ENCODE measurements at places on chromosomes 11 and 22. TPM values are rescaled to one million over a fixed set of nuclear protein-coding genes. Genes with fewer than 3 reads are reported as not detected.

KRTAP5-9 gene
- total RNA-seq, result not detected

- no peaks in the 10 kb centered on the region for H3K36me3 ChIP-seq
- no peak overlapping the region for H3K27ac ChIP-seq
- no peak overlapping the region for H3K4me3 ChIP-seq
Measured at GRCh38 chr22:19663821-19664355, 50.4 kb upstream of the SEPTIN5 start.

GRCh38 chr11:404551-405264 is 10.1 kb downstream of the SIGIRR start:
- peaks cover 2% of the 10 kb centered on the region for H3K27me3 ChIP-seq
- H3K27ac ChIP-seq, result no peak overlapping the region
- DNase-seq, result no peak
- H3K36me3 ChIP-seq, result no peaks in the 10 kb centered on the region
- H3K4me1 ChIP-seq, result peaks cover 5% of the 10 kb centered on the region

GPR83 gene
- total RNA-seq, result 0.07 TPM

DNA sequence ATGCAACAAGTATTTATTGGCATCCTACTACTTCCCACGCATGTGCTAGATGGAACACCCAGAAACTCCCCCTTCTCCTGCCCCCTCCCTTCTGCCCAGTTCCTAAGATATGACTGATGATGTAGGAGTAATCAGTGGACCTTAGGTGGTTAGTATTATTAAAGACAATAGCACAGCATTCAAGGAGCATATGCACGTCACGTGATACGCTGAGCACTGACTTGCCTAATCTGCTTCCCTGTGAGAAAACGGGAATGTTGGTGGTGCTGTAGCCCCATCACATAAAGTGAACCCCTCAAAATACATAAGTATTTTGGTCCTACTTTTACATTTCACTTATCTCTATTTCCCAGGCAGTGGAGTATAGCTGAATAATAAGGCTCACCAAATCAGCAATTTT is 12.4 kb downstream of the DRD2 start:
- no peak for DNase-seq
- H3K27me3 ChIP-seq, result peaks cover 13% of the 10 kb centered on the region
- H3K36me3 ChIP-seq, result no peaks in the 10 kb centered on the region
- no peak overlapping the region for H3K4me3 ChIP-seq
- H3K27ac ChIP-seq, result no peak overlapping the region
- no peaks in the 10 kb centered on the region for H3K4me1 ChIP-seq

DNA sequence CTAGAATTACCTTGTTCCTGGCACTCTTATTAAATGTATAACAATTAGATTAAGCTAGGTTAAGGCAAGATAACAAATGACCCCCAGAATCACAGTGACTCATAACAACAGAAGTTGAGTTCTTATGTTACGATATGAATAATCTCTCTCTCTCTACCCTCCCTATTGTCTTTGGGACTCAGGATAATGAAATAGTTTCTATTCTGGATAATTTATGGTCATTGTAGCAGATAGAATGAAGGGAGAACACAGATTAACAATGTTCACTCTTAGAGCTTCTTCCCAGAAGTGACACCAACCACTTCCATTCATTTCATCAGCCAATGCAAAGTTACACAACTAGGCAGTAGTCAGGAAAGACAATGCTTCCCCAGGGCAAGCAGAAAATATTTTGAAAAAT is 334.5 kb downstream of the C11orf87 start:
- H3K4me1 ChIP-seq, result no peaks in the 10 kb centered on the region
- peaks cover 2% of the 10 kb centered on the region for H3K27me3 ChIP-seq
- DNase-seq, result no peak

GRCh38 chr11:32318071-32319055 is 117.0 kb downstream of the WT1 start:
- DNase-seq, result no peak
- H3K4me1 ChIP-seq, result peaks cover 8% of the 10 kb centered on the region
- peaks cover 9% of the 10 kb centered on the region for H3K27me3 ChIP-seq
- no peak overlapping the region for H3K4me3 ChIP-seq

DNA sequence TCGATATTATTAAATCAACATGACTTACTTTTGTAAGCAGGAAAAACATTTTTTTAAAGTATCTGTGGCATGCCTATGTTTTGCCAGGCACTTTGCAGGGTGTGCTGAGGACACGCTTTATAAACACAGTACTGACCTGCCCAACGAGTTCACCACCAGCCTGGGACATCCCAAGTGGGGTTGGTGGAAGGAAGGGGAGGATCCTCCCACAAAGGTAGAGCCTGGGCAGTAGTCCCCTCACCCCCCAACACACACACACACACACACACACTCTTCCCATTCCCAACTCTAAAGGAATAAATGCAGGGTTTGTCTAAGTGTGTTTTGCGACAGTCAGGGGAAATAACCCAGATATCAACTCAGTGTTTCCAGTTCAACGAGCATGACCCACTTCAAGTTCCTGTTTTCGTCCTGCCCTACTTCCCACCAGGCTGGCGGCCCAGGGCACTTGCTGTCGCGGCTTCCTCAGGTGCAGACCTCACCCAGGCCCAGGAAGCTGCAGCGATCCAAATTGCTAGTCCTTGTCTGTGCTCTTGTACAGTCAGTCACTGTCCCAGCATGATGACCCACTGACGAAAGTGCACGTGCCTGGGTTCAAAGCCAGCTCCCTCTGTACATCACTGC is 3.1 kb downstream of the CERK start:
- H3K27ac ChIP-seq, result peak overlapping the region; percentile 98
- peaks cover 59% of the 10 kb centered on the region for H3K4me1 ChIP-seq
- H3K27me3 ChIP-seq, result no peaks in the 10 kb centered on the region
- H3K4me3 ChIP-seq, result peak overlapping the region; percentile 93

DNA sequence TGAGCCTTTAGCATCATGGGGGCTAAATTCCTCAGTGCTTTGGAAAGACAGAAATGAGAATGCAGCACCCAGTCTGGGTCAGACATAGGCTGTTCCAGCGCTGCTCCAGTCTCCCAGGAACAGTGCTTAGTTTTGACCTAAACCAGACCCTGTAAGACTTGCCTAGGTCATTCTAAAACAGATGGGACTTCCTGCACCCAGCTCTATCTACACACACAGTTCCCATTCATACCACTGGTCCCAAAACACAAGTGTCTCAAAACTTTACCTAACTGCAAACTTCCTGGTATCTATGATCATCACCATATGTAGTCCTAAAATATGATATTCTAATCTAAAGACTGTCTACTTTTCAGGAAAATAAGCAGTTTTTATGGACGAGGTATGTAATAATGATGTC is 37.9 kb downstream of the PRCP start:
- no peak overlapping the region for H3K4me3 ChIP-seq
- no peak for DNase-seq
- H3K27me3 ChIP-seq, result no peaks in the 10 kb centered on the region
- H3K27ac ChIP-seq, result no peak overlapping the region
- H3K36me3 ChIP-seq, result peaks cover 3% of the 10 kb centered on the region

DNA sequence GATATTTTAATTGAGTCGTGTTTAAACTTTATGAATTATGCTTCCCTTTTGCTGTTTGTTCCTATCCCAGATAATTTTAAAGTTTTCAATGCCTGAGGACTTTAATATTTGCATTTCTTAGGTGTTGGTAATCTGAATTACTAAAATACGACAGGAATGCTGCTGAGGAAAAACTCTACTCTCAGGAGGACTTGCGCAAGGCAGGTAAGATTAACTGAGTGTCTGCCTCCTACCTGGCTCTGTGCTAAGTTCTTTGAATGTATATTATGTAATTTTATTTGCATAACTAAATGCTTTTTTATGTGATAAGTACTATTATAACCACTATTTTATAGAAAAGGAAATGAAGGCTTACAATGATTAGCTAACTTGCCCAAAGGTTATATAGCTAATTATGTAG is 2.7 kb upstream of the KCNA4 start:
- no peak for DNase-seq
- no peaks in the 10 kb centered on the region for H3K4me1 ChIP-seq

- no peak for DNase-seq
- H3K27ac ChIP-seq, result no peak overlapping the region
- no peak overlapping the region for H3K4me3 ChIP-seq
- H3K27me3 ChIP-seq, result no peaks in the 10 kb centered on the region
Measured at GRCh38 chr11:94602430-94603372, 35.5 kb downstream of the PIWIL4 start.

OR4D5 gene
- not detected for total RNA-seq

ACCSL gene
- not detected for total RNA-seq

DNA sequence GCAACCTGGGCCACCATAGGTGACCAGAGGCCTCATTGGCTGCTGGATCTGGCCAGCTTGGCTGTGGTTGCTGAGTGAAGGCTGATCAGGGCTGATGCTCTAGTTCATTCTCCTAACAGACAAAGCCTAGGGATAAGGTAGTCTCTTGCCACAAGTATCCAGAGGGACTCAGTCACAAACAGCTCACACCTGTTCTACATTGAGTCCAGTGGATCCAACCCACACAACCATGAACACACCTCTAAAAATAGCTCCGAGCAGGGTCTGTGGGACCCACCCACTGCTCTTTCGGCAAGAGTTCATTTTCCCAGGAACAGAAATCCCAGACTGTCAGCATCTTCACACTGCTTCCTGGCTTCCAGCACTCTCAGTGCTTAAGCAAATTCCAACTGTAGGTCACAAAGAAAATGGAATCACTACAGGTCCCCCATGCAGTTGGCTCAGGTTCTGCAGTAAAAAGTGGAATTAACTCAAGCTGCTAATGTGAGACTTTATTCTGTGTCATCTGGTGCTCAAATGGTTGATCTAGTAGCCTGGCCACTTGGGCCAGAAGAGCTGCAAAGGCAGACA is 67.3 kb downstream of the PPFIBP2 start:
- H3K27me3 ChIP-seq, result peaks cover 18% of the 10 kb centered on the region
- DNase-seq, result no peak
- no peaks in the 10 kb centered on the region for H3K36me3 ChIP-seq
- H3K4me3 ChIP-seq, result no peak overlapping the region
- peaks cover 24% of the 10 kb centered on the region for H3K4me1 ChIP-seq
- no peak overlapping the region for H3K27ac ChIP-seq

TENM4 gene
- not detected for total RNA-seq

- H3K36me3 ChIP-seq, result no peaks in the 10 kb centered on the region
- no peak overlapping the region for H3K4me3 ChIP-seq
- no peaks in the 10 kb centered on the region for H3K4me1 ChIP-seq
- no peak for DNase-seq
- H3K27me3 ChIP-seq, result peaks cover 3% of the 10 kb centered on the region
Measured at GRCh38 chr11:124200671-124201070, 17.5 kb downstream of the OR10D3 start.

GRCh38 chr11:19077965-19078364 is 17.4 kb upstream of the MRGPRX2 start:
- DNase-seq, result no peak
- peaks cover 7% of the 10 kb centered on the region for H3K27me3 ChIP-seq
- H3K4me1 ChIP-seq, result no peaks in the 10 kb centered on the region
- H3K27ac ChIP-seq, result no peak overlapping the region

CHADL gene
- not detected for total RNA-seq

FANCF gene
- total RNA-seq, result 14.9 TPM

DNA sequence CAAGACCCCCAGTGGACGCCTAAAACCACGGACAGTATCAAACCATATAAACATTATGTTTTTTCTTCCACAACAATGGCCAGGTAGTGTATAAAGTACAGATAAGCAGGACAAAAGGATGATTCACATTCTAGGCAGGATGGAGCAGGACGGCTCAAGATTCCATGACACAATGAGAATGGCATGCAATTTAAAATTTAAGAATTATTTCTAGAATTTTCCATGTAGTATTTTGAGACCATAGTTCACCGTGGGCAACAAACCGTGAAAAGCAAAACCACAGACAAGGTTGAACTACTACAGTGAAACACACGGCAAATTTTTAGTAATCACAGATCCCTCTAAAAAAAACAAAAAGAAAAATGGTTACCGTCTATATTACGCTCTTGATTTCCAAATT is 7.5 kb downstream of the NARS2 start:
- no peaks in the 10 kb centered on the region for H3K27me3 ChIP-seq
- peaks cover 20% of the 10 kb centered on the region for H3K4me1 ChIP-seq

BEST1 gene
- total RNA-seq, result 0.61 TPM

OR8D4 gene
- not detected for total RNA-seq

GRCh38 chr11:116787786-116788486 is at the start of gene ZPR1:
Gene ZPR1, minus strand, starts transcription at chr11:116788023. Its CDS starts 33 bp downstream, at chr11:116787990.
- H3K4me1 ChIP-seq, result peaks cover 44% of the 10 kb centered on the region
- H3K4me3 ChIP-seq, result peak within 1 kb of the TSS; percentile 83
- H3K36me3 ChIP-seq, result peaks cover 42% of the 10 kb centered on the region
- H3K27ac ChIP-seq, result peak within 1 kb of the TSS; percentile 91

GRCh38 chr22:48424201-48424627 is 1403.5 kb downstream of the BRD1 start:
- DNase-seq, result no peak
- no peaks in the 10 kb centered on the region for H3K36me3 ChIP-seq
- H3K4me3 ChIP-seq, result no peak overlapping the region
- no peak overlapping the region for H3K27ac ChIP-seq
- no peaks in the 10 kb centered on the region for H3K27me3 ChIP-seq

- H3K4me3 ChIP-seq, result no peak overlapping the region
- no peak for DNase-seq
- H3K36me3 ChIP-seq, result peaks cover 19% of the 10 kb centered on the region
- H3K27ac ChIP-seq, result no peak overlapping the region
Measured at GRCh38 chr11:64333556-64333955, 6.4 kb upstream of the CCDC88B start.

TEF gene
- 2.0 TPM for total RNA-seq

DNA sequence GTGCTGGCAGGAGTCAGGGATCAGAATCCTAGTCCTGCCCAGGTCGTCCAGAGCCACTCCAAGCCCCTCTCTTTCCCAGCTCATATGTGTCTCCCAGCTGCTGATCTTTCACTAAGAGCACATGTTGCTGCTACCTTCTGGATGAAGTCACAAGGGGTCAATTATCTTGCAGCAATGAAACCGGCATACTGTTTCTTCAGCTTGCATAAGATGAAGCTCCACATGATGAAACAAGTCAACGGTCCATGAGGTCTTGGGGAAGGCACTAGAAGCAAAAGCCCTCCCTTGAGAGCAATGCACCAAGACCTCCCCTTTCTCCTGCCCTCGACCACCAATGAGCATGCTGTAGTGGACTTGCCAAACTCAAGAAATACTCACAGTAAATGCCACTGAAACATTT is 148.9 kb downstream of the TENM4 start:
- H3K27ac ChIP-seq, result no peak overlapping the region
- no peaks in the 10 kb centered on the region for H3K27me3 ChIP-seq

- no peak overlapping the region for H3K4me3 ChIP-seq
- peaks cover 13% of the 10 kb centered on the region for H3K4me1 ChIP-seq
- no peak for DNase-seq
- H3K27ac ChIP-seq, result no peak overlapping the region
Measured at GRCh38 chr11:68146010-68146540, 24.9 kb upstream of the CHKA start.

MS4A3 gene
- not detected for total RNA-seq

DNA sequence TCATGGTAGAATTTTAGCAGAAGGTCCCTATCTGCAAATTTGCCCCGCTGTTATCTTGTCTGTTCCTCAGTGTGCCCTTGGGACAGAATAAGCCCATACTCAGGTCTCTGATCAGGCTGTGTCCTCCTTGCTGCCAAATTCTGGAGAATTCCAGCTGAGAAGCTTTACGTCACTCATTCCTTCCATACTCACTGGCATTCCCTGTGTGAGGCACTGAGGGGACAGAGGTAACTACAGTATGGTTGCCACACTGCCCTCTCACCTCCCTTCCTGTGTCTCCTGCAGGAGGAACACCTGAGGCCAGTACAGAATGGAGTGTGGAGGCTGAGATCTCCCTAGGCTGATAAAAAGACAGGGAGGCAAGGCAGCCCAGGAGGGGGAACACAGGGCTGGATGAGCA is 31.5 kb downstream of the SHISA8 start:
- no peak for DNase-seq
- H3K4me1 ChIP-seq, result peaks cover 3% of the 10 kb centered on the region
- peaks cover 76% of the 10 kb centered on the region for H3K36me3 ChIP-seq
- H3K27ac ChIP-seq, result no peak overlapping the region
- no peaks in the 10 kb centered on the region for H3K27me3 ChIP-seq

All from activated CD8-positive, alpha-beta T cell treated with anti-CD3 and anti-CD28 coated beads for 36 hours (primary cell).